ENCODE measurements at places on chromosomes 5 and 9.

DNA sequence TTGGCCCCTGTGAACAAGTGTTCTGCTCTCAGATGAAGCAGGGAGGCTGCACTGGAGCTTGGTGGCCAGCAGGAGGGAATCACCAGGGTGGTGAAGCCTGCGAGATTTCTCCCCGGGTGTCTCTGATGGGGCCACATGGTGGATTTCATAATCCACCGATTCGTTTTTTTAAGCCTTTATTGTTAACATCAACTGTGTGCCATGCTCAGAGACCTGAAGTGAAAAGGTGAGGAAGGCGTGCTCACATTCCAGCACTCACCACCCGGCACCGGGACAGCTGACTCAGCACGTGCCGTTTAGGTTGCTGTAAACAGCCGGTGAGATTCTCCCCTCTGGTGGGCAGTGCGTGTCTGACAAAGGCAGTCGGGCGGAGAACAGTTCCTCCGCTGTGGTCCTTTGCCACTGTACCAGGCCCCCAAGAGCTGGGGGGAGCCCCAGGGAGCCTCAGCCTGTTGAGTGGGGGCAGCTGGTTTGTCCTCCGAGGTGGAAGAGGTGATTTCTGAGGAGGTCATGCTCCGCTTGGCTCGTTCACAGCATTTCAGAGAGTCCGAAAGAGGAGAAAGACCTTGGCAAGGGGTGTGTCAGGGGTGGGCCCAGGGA, 12.7 kb upstream of the AHRR start:
- DNase-seq = no peak

- DNase-seq = no peak
Measured at GRCh38 chr9:7799944-7800285, 337 bp upstream of the DMAC1 start.

- DNase-seq = no peak
Measured at GRCh38 chr9:93532141-93532540, 44.2 kb upstream of the PHF2 start.

DNA sequence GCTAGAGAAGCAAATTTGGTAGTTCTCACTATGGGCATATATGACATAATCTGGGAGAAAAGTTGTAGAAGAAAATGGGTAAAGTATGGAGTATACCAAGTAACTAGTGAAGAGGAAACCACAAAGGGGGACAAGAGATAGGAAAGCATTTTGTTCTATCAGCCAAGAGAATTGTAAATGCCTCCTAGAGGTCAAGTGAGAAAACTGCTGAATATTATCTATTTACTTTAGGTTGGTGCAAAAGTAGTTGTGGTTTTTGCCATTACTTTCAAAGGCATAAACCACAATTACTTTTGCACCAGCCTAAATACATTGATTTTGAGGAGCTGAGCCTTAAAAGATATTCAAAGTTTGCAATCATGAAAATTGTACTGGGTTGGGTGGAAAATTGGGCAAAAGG, 126.7 kb upstream of the GRHPR start:
- DNase-seq = no peak

DNA sequence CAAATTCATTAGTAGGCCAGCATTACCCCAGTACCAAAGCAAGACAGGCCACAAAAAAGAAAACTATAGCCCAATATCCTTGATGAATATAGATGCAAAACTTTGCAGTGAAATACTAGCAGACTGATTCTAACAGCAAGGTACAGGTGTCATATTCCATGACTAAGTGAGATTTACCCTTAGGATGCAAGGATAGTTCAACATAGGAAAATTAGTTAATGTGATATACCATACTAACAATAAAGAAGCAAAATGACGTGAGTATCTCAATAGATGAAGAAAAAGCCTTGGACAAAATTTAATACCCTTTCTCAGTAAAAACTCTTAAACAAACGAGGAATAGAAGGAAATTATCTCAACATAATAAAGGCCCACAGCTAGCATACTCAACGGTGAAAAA, 13.3 kb downstream of the ZNF131 start:
- DNase-seq = no peak

DNA sequence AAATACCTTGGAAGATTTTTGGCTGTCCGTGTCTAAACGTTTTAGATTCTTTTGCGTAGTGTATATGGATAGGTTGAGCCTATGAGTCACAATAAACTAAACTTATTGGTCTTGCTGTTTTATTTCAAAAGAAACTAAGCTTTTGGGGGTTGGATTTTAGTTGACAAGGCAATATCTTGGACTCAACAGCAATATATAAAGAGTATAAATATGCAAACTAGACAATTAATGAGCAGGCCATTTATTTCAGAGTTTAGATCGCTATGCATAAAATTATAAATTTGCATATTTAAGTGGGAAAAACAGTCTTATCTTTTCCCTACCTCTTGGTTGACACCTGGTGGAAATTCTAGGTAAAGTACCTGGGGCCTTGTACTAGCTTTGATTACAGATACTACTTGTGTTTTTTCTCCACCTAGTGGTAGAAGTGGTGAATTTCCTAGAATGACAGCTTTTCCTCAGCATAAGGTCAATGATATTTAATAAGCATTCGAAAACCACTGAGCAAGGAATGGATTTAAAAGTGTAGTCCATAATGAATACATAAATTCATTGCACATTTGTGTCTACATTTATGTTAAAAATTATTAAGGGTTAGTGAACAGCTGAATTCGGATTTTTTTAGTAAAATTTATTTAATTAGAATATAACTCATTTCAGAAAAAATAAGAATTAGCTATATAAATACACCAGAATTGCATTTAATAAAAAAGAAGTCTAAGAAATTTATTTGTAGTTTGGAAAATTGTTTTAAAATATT, 1.7 kb upstream of the ARRDC3 start:
- DNase-seq = peak; percentile 66
